ENCODE measurements at places on chromosomes 5 and 9.

GRCh38 chr5:57828221-57828620 is 345.6 kb upstream of the ACTBL2 start:
- no peak for DNase-seq

- DNase-seq, result no peak
Observed at GRCh38 chr5:59693492-59694309, 199.8 kb downstream of the PDE4D start.

- peak; percentile 77 for DNase-seq
Observed at GRCh38 chr9:2620919-2621721, 467 bp upstream of the VLDLR start.

- no peak for DNase-seq
Observed at GRCh38 chr5:10130881-10131280, 118.8 kb downstream of the ATPSCKMT start.

DNA sequence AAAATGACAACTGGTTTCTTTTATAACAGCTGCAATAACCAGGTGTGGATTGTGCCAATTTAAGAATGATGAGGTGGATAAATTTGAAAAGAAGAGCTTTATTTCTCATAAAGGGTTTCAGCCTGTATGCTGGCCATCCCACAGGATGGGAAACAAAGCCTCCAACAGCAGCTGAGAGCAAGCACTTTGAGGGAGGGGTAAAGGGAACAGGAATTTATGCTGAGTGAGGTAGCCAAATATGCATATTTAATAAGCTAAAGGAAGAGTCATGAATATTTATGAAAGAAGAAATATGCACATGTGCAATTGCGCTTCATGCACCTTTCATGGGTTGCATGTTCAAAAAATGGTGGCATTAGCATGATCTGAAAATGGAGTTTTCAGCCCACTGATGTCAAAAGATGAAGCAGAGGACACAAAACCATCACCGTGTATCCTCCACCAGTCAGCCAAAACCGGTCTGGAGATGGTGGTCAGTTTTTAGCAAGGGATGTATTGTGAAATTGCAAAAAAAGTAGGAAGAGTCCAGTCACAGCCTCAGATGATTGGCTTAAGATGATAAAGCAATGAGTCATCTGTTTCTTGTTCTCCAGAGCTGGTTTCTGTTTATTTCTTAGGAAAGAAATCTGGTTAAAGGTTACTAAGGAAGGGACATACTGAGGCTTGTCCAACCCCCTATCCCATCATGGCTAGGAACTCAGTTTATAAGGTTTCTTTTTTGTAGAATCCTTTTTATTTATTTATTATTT is 47.9 kb downstream of the DEPDC1B start:
- no peak for DNase-seq

DNA sequence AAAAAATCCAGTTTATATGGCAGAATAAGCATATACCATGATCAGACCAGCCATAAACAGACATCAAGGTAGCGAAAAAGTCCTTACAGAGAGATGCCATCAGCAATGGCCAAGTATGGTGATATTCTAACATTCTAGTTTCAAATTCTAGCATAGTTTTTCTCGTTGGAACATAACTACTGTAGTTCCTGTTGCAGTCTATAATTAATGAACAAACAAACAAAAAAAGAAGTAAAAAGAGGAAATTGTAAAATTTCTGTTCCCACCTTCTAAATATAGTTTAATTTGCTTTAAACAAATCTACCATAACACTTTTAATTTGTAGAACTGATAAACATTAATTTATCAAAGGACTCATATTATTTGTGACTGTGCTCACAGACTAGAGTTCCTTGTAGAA is 9.9 kb upstream of the CD180 start:
- no peak for DNase-seq

DNA sequence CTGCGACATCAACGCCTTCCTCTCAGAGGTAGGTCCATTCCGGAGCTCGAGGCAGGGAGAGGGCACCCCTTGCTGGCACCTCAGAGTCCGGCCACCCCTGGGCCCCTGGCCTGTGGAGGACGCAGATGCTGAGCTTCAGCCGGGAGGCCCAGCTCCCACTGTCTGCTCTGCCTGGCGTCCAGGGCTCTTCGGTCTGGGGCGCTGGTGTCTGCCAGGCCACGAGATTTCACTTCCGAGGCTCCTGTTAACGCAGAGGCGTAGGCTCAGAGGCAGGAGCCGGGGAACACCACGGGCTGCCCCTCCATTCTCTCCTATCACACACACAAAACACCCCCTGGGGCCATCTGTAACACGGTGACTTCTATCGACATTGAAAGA is 8.3 kb upstream of the SLC6A18 start:
- no peak for DNase-seq

GRCh38 chr9:111484572-111484894 is 350 bp upstream of the ECPAS start:
- DNase-seq, result no peak

GRCh38 chr5:157747173-157747740 is 3.7 kb downstream of the LSM11 start:
- DNase-seq, result no peak

DNA sequence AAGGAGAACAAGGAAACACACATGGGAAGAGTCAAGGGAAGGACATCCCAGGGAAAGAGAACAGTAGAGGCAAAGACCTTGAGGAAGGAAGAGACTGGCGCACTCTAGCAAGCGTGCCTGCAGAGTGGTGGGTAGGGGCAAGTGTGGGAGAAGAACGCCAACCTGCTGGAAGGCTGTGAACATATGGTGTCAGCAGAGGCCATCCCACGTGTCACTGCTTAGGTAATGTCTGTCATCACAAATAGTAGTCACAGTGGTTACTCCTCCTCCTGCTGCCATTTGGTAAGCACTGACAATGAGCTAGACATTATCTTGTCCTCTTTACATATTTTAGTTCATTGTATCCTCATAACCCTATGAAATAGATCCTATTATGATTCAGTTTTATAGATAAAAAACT is 206.4 kb upstream of the TRIM32 start:
- no peak for DNase-seq

- no peak for DNase-seq
Observed at GRCh38 chr5:17694914-17695313, 60.7 kb downstream of the TAF11L14 start.

DNA sequence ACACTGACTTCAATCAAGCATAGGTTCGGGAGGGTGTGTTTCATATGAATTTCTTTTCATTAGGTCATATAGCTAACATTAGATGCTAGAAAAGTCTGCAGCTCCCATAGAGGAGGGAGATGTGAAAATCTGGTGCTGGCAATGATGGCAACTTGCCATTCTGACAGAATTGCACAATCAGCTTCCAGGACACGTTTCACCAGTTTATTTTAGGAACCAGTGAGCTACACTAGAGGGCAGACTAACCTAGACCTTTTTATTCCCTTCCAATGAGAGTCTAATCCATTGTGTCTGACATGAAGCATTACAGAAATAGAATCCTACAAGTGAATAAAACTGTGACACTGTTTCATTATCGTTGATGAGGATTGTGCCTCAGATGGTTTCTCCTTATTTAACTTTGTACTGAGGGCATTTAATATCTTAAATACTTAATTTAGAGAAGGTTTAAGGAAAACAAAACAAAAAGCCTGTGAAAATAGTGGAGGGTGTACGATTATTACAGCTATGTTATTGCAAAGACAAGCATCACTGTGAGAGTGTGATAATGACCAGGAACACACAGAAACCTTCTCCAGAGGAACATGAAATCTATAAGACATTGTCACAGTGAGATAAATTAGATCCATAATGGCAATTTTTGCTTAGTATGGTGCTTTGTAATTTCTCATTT is 363.3 kb upstream of the RPS23 start:
- DNase-seq, result peak; percentile 47

DNA sequence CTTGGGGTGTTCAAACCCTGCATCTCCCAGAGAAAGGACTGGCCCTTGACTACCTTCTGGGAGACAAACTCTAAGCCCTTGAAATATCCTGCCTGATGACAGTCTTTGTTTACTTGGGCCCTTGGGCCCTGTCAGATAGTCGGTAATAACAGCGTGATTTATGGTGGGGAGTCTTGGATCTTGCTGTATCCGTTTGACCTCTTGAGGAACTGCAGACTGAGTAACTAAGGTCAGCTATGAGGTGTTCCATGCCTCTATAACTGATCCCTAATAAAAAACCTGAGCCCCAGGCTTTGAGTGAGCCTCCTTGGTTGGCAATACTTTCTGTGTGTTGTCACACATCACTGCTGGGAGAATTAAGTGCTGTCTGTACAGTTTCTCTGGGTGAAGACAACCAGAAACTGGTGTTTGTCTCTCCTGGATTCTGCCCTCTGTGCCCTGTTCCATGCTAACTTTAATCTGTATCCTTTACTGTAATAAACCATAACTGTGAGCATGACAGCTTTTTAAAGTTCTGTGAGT is 56.2 kb upstream of the ANKRD33B start:
- DNase-seq, result no peak

DNA sequence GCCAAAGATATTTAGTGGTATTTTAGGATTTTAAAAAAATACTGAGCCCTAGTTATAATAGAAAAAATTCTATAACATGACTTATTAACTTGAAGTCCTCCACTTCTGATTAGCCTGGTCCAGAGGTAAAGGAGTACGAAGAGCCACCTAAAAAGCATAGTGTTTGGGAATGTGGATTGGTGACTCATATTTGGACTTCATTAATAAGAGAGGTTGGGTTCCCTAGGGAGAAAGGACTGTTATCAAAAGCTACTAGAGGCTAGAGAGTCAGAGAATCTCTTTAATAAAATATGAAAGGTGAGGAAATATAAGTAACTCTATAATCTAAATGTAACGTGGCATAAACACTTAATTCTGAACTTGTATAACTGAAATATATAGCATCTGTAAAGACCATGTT is 180.7 kb upstream of the TARS1 start:
- no peak for DNase-seq

DNA sequence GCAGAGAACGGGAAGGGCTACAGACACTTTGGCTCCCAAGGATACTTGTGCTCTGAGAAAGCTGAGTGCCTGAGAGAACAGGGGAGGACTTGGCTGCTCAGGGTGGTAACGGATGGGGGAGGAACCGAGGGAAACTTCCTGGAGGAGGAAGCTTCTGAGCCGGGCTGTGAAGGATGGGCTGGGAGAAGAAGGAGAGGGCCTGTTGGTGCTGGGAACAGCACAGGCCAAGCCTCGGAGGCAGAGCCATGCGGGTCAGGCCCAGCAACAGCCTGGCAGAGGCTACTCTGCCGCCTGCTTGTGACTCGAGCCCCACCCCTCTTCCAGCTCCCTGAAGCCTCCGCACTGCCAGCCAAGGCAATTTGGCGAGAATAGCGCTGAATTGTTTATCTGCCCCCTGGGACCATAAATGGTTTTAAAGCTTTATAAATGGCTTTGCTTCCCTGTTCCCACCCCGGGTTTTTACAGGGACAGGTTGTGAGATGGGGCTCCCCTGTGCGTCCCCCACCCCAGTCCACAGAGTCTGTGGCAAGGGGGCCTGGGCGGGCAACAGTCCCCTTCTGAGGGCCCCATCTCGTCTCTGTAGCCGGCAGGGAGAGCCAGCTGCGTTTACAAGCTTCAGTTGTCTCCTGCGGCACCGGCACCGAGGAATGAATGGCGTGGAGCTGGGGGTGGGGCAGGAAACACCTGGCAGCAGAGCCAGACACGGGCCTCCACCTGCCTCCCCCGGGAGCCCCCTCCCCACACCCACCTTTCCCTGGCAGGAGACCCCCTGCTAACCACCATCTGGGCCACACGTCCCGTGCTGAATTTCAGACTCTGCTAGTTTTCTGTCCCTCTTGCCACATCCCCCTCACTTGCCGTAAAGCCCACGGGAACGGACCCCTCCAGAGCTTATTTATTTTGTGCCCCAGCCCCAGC is 24.4 kb downstream of the FAM163B start:
- DNase-seq, result no peak

DNA sequence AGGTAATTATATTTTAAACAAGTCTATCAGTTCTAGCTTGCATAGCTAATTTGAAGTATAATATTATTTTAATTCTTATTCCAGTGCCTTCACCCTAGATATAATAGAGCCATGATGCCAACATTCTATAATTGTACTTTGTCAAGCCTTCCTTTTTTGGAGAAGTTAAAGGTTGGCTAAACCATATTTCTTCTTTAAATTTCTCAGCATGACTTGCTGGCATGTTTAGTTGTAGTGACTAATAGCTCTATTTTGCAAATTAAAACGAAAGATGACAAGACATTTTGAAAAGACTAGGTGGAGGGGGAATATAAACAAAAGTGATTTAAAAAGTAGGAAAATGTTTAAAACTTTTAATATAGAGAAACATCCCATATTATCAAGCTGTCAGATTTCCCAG is 400.7 kb downstream of the PSAT1 start:
- no peak for DNase-seq

DNA sequence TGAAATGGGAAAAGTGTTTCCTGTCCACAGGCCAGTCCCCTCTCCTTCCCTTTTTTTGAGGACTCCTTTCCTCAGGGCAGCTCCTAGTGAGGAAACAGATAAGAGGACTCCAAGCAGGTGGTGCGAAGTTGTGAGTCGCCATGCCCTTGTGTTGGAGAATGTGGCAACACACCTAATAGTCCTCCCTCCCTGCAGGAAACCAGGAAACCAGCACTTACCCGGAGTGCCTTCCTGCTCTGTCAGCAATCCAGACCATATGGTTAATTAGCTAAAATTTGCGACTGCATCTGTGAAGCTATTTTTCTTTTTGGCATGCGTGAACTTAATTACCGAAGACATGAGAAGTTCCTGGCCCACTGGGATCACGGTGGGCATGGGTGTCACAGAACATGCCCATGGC is 69.9 kb downstream of the TRIM32 start:
- no peak for DNase-seq

- DNase-seq, result no peak
Observed at GRCh38 chr5:151427258-151427657, 20.1 kb upstream of the SLC36A1 start.

- DNase-seq, result no peak
Observed at GRCh38 chr9:86470326-86470725, 116.1 kb upstream of the TUT7 start.

DNA sequence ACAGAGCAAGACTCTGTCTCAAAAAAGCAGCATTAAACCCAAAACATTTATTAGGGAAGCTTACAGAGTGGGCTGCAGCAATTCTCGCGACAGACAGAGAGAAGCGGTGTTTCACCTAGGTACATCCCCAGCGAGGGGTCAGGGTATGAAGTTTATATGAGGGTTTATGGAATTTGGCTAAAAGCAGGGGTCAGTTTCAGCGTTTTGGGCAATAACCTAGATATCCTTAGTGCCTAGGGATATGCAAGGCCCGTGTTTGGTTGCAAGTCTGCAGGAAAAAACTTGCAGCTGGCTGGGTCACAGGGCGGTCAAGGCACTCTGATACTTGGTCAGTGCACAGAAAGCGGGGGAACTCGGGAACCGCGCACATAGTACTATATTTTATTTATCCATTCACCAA is 649 bp upstream of the GLE1 start:
- DNase-seq, result peak; percentile 10

- DNase-seq, result no peak
Observed at GRCh38 chr5:170817195-170817594, 33.7 kb downstream of the GABRP start.

DNA sequence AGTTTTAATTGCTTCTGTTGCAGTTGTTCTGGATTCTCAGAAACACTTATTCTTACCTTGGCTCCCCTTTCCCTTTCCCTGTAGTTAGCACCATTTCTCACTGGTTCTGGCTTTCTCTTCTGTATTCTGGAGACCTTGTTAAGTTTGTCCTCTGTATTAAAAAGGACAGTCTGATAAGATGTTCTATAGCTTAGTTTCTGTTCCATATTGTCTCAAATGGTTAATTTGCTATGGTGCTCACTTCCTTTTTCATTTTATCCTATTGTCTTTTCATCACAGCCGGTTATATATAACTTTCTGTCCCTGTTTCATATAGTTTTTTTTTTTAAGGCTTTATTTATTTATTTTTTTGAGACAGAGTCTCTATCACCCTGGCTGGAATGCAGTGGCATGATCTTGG is 41.4 kb upstream of the KIAA1958 start:
- DNase-seq, result no peak

- DNase-seq, result no peak
Observed at GRCh38 chr5:82356808-82357671, 78.9 kb upstream of the RPS23 start.
